ENCODE measurements at places on chromosomes 1 and 21.

- DNase-seq, result no peak
These were observed 24.9 kb upstream of the RGS16 start for GRCh38 chr1:182629080-182629479.

DNA sequence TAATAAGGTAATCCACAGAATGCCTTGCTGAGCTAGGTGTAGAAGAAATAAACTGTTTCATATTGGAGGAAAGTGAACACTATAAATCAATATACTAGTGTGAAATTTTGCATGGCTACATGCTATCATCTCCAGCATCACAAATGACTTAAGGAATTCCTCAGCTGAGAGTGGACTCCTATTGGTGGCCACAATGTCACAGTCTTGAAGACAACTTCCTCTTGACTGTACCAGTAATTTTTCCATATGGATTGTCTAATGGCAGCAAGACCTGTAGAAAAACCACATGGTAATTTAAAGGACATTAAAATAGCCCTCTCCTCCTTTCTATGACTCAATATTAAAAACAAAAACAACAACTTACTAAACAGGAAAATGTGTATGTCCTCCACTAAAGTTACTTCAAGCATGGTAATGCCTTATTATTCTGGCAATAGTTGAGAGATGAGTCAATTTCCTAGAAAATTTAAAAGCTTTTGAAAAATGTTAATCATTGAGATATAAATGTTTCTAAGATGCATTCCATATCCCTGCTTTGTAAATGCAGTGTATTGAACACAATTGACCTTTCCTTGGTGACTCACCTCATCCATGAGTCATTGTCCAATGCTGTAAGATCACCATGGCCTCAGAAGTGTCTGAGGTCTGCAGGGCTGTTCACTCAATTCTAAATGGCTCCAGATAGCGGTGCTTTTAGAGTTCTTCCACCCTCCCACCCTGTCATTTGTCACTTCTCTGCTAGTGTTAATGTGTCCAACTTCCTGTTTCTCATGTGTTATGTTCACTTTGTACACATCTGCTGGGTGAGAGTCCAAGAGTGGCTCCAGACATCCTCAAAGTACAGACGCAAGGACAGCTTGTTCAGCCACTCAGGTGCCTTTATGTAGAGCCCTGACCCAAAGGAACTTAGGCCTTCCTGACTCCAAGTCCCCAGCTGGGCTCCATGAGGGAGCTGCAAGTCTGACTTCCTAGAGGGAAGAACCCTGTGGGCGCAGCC is 32.8 kb upstream of the DNASE2B start:
- DNase-seq, result no peak

DNA sequence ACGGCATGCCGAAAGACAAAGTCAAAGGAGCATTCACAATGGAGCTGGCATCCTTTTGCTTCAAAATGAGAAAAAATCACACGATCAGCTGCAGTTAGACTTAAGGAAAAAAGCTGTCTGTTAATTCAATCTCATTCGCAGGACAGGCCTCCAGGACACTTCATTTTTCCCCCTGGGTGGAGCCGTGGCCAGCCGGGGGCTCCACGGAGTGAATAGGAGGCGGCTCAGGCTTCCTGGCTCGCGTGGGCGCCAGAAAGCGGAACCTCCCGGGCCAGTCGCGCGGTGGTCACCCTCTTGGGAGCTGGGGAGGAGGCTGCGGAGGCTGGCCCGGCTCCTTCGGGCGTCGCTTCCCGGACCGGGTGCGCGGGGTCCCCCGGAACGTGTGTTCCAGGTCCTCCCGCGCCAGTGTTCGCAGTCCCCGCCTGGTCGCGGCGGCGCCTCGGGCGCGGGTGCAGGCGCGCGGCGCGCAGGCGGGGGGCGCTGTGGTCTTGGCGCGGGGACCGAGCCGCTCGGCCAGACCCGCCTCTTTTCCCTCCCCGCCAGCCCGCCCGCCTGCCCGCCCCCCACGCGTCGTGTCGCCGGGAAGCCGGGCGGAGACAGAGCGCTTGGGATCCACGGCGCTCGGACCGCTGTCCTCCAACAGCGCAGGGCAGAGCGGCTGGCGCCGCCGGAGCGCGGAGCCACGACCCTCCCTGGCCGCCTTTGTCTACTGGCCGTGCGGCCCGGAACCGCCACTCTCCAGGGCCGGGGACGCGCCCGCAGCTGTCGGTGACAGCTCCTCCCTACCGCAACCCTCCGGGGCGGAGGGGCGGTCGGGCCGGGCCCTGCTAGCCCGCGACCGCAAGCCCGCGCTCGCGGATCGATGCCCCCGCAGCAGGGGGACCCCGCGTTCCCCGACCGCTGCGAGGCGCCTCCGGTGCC is at the start of gene RHOU:
RHOU (plus strand) TSS at position 599 of the 921 bp plus-strand sequence; CDS start at position 863, 264 bp downstream.
- peak; percentile 71 for DNase-seq

DNA sequence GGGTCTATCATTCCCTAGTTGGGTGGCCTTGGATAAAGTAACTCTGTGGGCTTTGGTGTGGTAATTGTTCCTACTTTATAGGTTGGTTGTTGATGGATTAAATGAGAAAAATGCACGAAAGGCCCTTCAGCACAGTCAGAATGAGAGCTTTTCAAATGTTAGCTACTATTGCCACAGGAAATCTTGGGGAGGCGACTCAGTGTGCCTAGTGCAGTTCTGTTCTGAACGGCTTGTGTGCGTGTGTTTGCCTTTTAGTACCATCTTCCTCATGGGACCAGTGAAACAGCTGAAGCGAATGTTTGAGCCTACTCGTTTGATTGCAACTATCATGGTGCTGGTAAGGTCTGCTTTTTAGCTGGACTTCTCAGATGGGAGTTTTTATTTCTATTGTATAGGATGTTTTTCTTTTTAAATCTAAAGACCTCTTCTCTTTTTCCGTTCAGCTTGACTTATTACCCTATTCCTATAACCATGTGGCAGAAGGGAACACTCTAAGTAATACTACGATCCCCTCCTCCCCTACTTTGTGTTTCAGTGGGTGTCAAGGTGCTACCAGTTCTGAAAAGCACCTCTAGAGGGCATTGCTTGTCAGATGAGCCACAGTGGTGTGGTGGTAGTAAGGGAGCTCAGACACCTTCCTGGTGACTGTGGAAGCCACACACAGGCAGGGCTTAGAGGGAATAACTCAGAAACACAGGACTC is 9.2 kb downstream of the SFT2D2 start:
- DNase-seq, result peak; percentile 59

DNA sequence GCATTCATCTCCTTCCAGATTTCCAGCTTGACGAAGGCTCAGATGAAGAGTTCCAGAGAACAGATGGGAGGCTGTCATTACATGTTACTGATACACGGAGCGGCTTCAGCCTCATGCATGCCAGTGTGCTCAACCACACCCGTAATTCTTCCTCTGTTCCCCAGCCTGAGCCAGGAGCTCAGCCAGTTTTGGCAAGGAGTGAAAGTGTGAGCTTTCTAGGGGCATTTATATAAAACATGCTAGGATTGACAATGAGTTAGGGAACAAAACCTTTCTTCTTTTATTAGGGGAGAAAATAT is 290.4 kb upstream of the PLXNA2 start:
- no peak for DNase-seq

- no peak for DNase-seq
These were observed 647.0 kb downstream of the PLPP3 start for GRCh38 chr1:55932402-55932801.

DNA sequence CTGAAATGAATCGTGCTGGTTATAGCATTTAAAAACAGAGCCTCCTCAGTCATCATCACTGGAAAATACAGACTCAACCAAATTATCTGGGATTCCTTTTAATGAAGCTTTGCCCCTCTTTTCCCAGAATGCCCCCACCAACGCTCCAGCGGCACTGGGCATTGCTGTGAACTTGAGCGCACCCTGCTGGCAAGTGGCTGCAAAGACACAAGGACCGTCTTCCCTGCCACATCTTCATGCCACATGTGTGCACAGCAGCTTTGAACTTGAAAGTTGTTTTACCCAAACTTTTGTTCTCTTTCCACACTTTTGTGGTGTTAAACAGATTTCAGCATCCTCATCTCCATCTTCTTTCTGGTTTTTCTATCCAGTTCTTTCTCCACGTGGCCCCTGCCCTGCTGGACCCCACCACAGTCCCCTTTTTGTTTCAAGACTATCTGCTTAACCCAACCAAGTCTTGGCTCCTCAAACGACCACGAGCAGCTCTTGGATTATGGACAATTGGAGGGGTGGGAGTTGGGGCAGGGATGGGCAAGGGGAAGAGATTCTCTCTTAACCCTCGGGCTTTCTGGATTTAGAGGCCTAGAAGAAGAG is 12.8 kb upstream of the LMX1A start:
- DNase-seq, result peak; percentile 51

DNA sequence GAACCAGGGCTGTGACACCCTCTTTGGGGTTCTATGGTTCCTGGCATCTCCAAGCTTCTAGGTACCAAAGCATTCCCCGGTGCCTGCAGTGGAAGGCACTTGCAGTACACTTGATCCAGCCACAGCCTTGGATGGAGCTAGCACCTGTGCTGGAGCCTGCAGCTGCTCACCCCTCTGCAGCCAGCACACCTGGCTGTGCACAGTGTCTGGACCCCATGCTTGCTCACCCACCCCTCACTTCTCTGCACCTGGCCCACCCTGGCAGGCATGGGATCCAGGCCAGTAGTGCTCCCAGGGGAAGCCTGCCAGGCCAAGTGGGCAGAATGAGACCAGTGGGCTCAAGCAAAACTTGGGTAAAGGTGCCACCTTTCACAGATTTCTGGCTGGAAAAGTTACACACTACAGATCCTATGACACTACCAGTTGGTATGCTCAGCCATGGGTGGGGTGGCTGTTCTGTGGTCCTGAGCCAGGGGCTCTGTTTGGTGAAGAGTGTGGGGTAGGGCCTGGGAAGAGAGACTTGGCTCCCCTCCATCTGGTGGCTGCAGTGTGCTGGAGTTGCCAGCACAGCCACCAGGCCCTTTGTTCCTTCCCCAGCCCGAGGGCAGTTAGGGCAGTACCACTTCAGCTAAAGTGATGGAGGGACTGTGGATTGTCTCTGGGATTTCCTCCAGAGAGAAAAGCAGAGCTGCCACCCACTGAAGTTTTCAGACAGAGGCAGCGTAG is 157.8 kb upstream of the LRRC7 start:
- no peak for DNase-seq

DNA sequence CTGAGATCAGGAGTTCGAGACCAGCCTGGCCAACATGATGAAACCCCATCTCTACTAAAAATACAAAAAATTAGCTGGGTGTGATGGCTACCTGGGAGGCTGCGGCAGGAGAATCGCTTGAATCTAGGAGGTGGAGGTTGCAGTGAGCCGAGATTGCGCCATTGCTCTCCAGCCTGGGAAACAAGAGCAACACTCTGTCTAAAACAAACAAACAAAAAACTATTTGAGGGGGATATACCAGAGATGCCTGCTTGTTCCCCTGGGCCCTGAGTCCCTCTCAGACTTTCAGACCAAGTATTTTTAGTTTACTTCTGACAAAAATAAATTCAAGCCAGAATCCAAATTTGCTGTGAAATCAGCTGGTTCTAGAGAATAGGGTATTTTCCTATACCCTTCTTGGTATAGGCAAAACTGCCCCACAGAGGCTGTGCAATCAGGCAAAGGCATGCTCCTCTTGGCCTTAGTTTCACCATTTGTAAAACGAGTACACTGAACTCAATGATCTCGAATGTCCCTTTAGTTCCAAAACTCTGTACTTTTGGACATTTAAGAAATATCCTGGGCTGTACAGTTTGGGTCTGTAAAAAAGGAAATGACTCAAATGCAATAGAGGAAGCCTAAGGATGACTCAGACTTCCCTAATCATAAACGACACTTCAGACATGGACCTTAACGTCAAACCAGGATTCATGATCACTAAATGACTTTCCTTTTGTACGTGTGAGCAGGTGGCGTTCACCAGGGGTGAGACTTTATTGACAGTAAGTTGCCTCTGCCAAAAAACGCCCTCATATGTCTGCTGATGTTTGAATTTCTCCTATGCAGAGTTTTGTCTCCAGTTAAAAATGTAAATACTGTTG is 16.1 kb downstream of the ENSA start:
- DNase-seq, result peak; percentile 83

DNA sequence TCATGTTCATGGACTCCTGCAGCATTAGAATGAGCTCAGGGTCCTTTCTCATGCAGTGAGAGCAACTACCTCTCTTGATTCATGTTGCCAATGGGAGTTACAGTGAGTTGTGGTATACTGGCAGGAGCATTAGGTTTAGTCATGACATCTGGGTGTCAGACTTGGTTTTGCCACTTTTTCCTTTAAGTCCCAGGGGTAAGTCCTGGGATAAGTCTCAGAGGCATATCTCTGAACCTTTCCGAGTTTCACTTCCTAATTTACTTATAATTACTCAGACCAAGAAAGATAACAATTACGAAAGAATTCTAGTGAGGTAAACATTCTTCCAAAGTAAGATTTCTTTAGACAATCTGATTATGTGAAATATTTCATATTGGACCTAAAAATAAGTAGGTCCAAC is 606.0 kb downstream of the SMYD3 start:
- DNase-seq, result no peak

DNA sequence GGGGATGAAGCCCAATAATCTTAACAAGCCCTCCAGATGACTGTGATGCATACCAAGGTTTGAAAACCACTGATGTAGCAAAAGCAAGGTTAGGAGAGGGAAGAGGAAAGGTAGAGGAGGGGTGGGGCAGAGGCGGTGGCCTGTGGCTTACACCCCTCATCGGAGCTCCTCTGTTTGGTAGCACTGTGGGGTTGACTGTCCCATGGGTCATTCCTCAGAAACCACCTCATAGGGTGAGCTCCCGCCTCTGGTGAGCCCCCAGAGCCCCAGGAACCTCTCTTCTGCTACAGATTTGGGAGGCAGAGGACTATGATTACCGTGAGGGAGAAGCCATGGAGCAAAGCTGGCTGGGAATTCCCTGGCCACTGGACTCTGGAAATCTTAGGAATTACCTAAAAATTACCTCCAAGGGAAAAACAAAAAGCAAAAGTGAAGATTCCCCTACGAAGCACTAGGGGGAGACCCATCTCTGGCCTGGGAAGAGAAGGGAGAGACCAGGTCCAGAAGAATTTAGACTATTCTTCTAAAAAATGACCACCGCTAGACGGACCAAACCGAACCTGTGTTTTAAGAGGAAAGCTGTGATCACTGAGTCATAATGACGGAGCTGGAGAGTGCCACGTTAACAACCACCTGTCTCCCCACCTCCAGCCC is 1.5 kb upstream of the RASSF5 start:
- no peak for DNase-seq

DNA sequence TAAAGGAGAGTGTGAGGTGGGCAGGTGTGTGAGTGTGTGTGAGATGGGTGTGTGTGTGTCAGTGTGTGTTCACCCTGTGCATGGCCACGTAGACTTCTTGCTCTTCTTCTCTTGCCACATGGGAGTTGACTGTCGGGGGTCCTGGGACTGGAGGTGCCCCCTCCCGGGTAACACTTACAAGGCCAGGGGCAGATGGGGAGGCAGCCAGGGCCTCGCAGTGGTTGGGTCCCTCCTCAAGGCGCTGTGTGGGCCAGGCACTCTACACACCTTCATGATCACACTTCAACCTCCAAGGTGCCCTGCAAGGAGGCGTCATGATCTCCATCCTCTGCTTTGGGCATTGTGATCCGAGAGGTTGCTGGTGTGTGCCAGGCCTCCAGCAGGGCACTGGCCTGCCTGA is 2.3 kb downstream of the PLA2G2F start:
- DNase-seq, result no peak
